GM12878 (cell line): ENCODE measurements at places on chromosomes 7 and 10.

DNA sequence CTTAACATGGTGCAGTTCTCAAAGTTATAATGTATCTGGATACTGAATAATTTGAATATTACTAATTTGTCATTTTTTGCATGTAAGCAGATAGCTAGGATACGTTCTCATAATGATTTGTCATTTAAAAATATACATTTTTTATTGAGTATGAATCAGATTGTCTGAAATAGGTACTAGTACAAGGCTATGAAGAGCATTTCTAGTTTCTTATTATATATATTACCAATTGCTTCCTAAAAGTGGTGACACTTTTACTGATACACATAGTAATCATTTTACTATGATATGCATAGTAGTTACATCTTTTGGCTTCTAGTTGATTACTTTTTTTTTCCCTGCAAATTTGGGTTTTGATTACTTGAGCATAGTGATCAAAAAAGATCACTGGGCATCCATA lies 26.4 kb downstream of the RAB18 start:
- DNase-seq: no peak

- no peak for DNase-seq
Observed at GRCh38 chr10:6579904-6580278, at the start of gene PRKCQ. Gene PRKCQ, minus strand, starts transcription at chr10:6580276. Its CDS starts 65,141 bp downstream, at chr10:6515135.

GRCh38 chr10:132357286-132358058 lies 25.5 kb downstream of the LRRC27 start:
- no peak for DNase-seq

DNA sequence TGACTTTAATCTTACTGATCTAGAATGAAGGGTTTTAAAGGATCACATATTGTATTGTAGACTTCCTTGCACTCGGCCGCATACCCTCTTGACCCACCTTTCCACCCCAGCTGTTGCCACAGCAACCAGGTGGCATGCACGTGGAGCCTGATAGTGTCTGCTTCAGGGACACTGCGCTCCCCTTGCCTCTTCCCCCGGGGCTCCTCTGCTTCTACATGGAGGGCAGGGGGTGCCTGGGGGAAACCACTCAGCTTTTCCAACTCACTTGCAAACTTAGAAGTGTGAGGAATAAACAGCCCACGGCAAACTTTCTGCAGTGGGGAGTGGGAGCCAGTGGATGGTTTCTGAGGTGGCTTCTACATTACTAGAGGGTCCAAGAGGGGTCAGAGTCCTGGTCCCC lies 458.6 kb downstream of the PLXNA4 start:
- no peak for DNase-seq

DNA sequence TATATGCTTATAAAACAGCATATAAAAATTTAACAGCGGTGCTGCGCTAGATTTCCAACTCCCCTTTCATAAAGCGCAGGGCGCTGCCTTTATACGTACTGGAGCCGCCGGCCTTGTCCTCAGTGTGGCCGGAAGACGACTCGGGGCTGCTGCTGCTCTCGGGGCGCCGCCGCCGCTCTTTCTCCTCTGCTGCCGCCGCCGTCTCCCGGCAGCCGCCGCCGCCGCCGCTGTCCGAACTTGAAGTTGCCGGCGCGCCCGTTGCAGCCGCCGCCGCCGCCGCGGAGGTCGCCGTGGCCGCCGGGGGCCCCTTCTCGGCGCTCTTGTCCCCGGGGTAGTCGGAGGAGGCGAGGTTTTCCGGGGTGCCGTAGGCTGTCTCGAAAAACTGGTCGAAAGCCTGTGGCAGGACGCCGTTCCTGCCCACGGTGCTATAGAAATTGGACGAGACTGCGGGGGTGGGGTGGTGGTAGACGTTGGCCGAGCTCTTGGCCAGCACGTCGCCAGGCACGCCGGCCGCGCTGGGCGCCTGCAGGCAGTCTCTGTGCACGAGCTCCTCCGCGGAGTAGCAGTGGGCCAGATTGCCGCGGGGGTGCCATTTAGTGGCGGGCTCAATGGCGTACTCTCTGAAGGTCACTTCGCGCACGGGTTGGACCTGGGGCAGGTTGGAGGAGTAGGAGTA lies 557 bp downstream of the HOXA11 start:
- DNase-seq: no peak

DNA sequence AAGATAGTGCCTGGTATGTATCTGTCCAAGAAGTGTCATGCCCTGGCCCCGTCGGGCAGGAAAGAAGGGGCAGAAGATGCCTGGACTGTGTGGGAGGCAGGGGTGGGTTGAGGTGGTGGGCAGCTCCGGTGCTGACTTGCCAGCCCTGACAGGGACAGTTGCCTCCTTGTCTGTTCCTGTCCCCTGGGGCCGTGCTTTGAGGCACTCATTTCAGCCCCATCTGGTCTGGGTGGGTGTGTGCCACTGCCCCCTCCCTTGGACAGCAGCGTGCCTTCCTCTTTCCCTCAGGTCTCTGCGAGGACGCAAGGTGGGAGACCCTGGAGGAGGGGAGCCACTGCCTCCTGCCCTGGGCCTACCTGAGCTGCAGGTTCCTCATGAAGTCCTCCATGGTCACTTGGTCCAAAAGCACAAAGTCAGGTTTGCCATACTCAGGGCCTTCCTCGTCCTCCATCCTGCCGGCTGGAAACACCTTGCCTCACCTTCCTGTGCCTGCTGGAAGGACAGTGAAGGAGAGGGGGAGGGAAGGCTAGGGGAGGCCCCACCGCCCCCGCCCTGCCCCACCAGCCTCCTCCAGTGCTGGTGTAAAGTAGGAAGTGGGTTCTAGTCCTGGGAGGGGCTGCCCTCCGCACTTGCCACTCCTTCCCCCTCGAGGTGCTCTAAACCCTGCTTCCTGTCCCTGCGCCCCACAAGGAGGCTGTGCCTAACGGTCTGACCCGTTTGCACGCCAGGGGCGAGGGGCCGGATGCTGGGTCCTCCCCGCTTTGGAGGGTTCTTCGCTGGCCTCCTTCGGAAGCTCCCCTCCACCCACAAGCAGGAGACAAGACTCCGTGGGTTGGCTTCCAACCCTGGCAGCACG lies at the start of gene MYO1G:
TSS of gene MYO1G (minus strand) at position 505 of the 856 bp plus-strand sequence. CDS start at position 451, 54 bp downstream.
- DNase-seq: peak; percentile 88

GRCh38 chr10:101162677-101163076 lies 31.6 kb downstream of the TLX1 start:
- DNase-seq: no peak

DNA sequence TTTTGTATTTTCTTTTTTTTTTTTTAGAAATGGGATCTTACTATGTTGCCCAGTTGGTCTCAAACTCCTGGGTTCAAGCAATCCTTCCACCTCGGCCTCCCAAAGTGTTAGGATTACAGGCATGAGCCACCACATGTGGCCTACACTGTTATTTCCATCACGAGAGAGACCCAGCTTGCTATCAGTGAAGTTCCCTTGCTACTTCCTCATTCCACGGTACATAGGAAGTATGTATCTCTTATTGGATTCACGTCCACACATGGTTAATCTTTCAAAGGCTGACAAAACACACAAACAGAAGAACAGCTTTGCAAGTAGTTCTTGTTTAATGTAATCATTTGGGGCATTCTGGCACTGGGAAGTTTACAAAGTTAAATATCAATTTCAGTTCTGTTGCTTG lies 50.9 kb downstream of the DCLRE1A start:
- no peak for DNase-seq

GRCh38 chr10:121999301-121999700 lies 10.3 kb downstream of the TACC2 start:
- DNase-seq: no peak

GRCh38 chr10:6530211-6530840 lies 49.8 kb downstream of the PRKCQ start:
- no peak for DNase-seq

DNA sequence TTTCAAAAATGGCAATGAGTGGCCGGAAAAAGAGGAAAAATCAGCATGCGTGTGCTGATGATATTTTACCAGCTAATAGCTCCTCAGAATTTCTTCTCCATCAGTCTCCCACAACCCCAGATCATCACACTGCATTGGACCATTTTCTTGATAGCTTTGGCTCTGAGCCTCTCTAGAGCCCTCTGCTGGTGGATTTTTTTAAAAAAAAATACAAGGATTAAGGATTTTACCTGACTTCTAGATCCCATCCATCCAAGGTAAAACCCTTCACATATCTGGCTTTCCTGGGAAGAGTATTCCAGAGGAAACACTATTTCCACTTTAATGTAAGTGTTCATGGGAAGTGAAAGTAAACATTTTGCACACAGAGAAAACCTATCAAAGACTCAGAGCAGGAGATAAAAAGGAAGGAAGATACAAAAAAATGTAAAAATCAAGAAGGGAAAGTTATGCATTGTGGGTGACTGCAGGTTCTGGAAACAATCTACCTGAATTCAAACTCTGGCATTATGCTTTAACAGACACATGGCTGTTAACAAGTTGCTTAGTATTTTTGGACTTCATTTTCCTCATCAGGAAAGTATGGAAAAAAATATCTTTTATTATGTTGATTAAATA lies 380.9 kb downstream of the LRRTM3 start:
- DNase-seq: no peak

- no peak for DNase-seq
Observed at GRCh38 chr10:100969187-100970075, at the start of gene SEMA4G. Gene SEMA4G, plus strand, starts transcription at chr10:100969504. Its CDS starts 3,409 bp downstream, at chr10:100972913.

DNA sequence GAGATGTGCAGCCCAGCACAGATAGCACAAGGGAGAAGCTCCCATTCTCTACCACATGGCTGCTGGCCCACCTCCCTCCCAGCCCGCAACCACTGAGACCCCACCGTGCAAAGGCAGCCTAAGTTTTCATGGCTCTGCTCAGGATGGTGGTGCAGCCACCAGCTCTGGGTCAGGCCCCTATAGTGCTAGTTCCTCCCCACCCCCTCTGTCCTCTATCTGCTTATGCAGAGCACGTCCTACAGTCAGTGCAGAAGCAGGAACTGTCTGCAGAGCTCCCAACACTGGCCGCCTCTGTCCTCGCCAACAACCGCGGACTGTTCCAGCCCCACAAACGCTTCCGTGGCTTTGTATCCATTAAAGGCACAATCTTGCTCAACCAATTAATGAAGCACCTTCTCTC lies 278.9 kb downstream of the GRID1 start:
- DNase-seq: no peak

DNA sequence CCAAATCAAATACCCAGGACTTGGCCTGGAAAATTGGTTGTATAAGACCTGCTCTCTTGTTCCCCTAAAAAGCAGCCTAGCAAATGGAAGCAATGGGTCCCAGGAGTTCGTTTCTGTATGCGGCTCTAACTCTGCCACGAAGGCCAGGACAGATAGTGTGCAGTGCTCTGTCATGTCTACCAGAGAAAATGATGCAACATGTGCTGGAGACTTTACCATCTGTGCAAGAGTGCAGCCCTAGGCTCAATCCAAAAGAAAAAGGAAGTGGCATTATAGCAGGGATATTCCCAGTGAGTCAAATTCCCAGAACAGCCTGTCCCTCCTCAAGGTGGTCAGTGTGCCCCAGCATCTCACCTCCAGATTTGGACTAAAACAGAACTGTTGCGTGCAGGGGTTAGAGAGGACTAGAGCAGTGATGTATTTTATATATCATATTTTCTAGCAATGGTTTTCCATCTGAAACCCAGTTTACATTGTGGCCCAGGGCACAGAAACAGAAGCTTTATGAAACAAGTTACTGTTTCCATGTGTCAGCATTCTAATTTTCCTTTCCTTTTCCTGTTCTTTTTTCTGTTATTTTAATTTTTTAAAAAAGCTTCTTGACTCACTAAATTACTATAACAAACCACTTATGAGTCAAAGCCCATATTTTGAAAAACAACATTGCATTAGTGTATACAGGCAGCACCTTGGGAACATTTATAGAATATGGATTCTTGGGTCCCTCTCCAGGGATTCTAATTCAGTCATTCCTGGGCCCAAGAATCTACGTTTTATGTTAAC lies 311.2 kb downstream of the RNLS start:
- no peak for DNase-seq

GRCh38 chr7:768881-769504 lies 41.9 kb upstream of the PRKAR1B start:
- no peak for DNase-seq

GRCh38 chr7:918118-918425 lies 36.4 kb downstream of the ADAP1 start:
- no peak for DNase-seq

DNA sequence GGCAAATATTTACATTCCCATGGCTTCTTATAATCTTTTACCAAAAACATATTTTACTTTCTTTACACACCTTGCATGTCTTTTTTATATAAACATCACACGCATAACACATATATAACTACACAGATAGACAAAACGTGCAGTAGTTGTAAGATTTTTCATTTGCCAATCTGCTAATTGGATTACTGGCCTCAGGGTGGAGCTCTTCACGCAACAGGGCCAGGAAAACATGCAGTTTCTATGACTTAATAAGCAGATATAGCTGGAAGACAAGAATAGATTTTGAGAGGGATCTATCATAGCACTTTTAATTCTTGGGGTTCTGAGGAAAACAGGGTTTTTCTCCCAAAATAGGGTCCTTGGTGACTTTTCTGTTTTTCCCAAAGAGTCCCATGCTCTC lies 12.7 kb downstream of the ACADSB start:
- DNase-seq: no peak

DNA sequence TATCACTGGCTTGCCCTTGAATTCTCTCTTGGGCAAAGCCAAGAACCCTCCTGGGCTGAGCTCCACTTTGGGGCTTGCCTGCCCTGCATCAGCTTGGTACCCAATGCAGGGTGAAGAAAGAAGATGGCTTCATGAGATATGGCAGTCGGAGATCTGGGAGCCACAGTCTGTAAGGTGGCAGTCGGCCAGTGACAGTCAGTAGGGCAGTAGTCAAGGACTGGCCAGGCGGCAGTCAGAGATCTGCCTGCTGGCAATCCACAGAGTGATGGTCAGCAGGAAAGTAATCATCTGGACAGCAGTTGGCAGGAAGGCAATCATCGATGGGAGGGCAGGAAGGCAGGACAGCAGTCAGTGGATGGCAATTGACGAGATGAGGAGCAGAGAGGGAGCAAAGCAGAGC lies 32.6 kb upstream of the CNNM1 start:
- no peak for DNase-seq

GRCh38 chr7:159147687-159148086 lies 3.0 kb upstream of the VIPR2 start:
- DNase-seq: no peak

DNA sequence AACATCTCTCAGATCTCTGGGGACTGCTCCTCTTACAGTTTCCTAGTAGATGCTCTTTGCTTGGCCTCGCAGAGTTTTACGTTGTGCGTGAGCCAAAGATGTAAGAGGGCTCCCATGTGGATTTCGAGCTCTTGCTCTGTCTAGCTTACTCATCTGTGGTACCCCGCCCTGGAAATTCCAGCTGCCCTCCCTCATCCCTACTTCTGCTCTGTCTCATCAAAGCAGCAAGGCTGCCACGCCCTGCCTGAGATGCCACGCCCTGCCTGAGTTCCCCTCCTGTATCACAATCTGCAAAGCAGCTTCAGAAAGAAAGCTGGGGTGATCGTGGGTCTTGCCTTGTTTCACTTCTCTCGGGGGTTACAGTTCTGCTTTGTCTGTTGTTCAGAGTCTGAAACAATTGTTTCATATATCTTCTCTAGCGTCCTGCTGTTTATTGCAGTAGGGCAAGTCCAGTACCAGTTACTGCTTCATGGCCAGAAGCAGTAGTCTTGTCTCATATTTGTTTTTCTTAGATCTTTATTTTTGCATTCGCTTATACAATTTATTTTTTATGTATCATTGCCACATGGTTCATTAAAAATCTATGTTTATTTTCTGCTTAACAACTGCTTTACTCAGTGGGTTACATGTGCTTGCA lies 36.1 kb upstream of the CCNY start:
- peak; percentile 51 for DNase-seq

GRCh38 chr7:6618621-6619020 lies 3.2 kb downstream of the ZNF853 start:
- no peak for DNase-seq
